ENCODE measurements at places on chromosomes 2 and 18.
A peak's percentile ranks its signal among the peaks of the same experiment; 100 is the strongest.

- DNase-seq = no peak
These were observed 64.7 kb downstream of the DTNB start for GRCh38 chr2:25608718-25609117.

DNA sequence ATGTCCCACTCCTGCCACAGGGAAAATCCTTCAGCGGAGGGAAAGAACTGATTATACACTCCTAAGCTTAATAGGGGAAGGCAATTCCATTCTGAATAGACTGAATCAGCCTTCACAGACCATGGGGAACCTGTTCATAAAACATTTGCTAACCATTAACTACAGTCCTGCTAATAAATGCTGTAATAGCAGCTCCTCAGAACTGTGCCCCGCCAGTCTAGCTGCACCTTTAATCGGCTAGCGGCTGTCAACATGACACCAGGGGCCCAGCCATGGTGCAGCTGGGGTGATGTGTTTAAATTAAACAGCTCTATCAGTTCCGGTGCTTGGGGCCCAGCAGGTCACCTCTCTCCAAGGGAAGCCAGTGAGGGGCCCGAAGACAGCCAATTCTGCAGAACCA lies 77.8 kb downstream of the GALNT14 start:
- no peak for DNase-seq

DNA sequence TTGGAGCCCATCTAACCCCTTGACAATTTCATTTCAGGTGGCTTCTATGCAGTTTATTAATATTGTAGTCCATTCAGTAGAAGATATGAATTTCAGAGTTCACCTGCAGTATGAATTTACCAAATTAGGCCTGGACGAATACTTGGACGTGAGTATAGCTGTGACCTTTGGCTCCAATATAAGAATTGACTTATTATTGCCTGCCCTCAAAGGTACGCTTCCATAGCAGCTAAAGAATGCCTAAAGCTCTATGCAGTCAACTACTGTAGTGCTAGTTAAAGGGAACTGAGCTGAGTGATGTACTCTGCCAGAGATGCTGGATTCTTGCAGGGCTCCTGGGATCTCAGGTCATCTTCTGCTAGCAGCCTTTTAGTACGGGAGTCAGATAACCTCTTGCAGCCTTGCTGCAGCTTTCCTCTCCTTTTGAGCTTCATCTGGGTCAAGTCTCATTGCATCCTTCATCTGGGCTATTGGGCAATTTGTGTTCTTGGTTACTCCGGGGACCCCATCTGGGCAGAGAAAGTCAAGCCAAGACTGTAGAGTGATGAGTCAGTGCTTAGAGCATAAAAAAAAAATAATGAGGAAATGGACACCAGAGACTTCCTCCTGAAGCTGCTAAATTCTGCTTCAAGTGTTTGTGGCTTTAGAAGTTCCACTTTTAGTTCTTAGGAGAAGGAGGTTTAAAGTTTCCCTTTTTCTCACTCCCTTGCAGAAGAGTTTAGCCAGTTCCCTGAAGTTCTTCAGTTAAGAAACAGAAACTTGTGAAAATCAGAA lies 105.6 kb downstream of the PRPF40A start:
- DNase-seq = no peak

GRCh38 chr2:59900728-59901452 lies 652.6 kb downstream of the BCL11A start:
- DNase-seq = no peak

DNA sequence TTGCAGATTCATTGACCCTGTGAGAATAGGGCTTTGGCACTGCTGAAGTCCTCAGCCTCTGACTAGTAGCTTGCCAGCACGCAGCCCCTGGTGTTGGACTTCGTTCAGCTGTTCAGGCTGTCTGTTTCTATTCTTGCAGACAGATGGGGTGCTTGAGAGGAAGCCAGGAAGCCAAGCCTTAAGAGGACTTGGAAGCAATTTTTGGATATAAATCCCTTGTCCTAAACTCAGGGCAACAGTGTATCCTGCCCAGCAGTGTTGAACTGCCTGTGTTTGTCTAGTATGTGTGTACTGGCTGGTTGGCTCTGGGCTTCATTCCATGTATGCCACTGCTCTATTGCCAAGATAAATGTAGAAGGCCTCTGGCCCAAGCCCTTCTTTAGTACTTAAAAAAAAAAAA lies 108.6 kb downstream of the COMMD1 start:
- no peak for DNase-seq

- DNase-seq = no peak
These were observed 49.5 kb downstream of the KCNE4 start for GRCh38 chr2:223101340-223102039.

DNA sequence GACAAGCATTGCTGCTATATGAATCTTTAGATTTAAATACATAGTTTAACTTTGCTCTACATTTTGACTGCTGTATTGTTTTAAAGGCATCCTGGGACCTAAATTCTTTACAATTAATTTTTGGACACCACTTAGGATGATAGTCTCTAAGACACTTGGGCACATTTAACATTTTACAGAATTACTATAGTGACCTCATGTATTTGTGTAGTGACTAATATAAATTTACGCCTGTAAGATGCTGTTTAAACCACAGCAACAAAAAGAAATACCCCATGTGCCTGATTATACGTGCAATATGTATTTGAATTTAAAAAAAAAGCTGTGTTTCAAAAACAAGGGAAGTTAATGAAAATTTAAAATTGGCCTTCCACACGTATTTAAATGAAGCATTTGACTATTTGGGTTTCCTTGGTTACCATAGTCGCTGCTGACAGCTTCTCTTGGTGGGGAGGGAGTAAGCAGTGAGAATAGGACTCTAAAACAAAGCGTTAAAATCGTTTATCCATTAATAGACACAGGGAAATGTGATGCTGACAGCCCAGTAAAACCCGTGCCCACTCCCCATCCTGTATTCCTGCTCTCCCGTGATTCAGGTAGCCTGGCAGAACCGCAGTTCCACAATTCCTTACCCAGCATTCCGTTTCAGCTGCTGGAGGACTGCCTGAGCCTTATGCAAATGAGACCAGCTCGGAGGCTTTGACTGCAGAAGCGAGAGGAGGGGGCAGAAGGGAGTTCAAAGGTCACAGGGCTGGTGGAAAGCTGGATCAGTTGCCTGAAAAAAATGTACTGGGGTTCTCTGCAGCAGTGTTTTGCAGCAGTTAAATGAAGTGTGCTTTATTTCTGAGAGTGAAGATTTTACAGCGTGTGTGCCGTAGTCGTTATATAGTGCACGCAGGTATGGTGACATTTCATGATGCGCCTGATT lies 104.3 kb downstream of the CSRNP3 start:
- peak; percentile 47 for DNase-seq

- DNase-seq = no peak
These were observed 22.7 kb upstream of the SPR start for GRCh38 chr2:72864500-72864899.

GRCh38 chr18:2442006-2442405 lies 129.3 kb downstream of the METTL4 start:
- no peak for DNase-seq

DNA sequence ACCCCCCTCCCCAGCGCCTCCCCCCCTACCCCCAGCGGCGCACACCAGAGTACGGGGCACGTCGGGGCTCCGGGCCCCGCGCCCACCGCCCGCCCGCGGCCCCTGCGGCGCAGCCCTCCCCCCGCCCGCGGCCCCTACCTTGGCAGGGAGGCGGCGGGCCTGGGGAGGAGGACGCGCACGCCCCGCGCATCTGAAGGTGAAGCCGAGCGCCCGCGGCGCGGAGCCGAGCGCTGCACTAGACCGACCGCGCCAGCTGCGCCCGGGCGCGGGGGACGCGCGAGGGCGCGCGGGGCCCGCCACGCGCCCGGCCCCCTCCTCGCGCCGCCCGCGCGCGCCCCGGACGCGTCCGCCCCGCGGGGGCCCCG lies at the start of gene ZNF516:
ZNF516 (minus strand) TSS at position 237 of the 365 bp plus-strand sequence. CDS start 52,188 bp downstream, outside the sequence.
- DNase-seq = no peak

DNA sequence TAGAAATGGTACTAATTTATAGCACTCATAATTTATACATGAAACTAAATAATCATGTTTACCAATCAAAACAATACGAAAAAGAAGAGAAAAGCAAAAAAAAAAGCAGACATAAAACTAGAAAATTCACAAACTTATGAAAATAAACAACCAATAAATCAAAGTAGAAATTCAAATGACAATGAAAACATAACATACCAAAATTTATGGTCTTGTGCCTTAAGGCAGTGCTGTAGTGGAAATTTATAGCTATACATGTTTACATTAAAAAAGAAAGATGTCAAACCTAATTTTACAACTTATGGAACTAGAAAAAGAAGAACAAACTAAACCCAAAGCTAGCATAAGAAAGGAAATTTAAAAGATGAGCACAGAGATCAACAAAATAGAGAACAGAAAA lies 16.1 kb upstream of the SPR start:
- DNase-seq = no peak

GRCh38 chr2:157217409-157217808 lies 40.1 kb upstream of the GALNT5 start:
- DNase-seq = no peak

DNA sequence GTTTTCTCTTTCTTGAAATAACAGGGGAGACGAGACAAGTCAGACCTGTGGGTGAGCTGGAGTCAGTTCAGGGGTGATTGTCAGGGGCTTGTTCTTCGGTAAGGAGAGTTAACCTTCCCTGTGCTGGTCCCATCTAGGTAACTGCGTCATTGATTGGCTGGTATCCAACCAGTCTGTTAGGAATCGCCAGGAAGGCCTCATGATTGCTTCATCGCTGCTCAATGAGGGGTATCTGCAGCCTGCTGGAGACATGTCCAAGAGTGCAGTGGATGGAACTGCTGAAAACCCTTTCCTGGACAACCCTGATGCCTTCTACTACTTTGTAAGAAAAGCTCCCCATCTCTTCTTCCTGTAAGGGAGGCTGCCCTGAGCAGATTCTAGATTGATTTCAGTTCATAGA lies 21.3 kb downstream of the PLEK start:
- DNase-seq = no peak

DNA sequence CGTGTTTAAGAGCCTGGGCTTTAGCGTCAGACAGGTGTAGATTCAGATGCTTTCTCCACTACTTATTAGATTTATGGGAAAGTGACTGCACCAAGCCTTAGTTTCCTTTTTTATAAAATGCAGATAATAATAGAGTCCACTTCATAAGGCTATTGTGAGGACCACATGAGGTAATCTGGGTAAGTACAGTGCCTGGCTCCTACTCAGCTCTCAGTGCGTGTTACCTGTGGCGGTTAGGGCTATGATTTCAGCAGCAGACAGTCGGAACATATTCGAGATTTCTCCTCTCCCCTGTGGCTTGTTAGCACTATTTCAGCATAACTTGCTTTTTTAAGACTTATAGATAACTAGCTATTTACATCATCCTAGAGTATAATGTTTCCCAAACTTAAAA lies 32.0 kb downstream of the MAP3K20 start:
- no peak for DNase-seq

DNA sequence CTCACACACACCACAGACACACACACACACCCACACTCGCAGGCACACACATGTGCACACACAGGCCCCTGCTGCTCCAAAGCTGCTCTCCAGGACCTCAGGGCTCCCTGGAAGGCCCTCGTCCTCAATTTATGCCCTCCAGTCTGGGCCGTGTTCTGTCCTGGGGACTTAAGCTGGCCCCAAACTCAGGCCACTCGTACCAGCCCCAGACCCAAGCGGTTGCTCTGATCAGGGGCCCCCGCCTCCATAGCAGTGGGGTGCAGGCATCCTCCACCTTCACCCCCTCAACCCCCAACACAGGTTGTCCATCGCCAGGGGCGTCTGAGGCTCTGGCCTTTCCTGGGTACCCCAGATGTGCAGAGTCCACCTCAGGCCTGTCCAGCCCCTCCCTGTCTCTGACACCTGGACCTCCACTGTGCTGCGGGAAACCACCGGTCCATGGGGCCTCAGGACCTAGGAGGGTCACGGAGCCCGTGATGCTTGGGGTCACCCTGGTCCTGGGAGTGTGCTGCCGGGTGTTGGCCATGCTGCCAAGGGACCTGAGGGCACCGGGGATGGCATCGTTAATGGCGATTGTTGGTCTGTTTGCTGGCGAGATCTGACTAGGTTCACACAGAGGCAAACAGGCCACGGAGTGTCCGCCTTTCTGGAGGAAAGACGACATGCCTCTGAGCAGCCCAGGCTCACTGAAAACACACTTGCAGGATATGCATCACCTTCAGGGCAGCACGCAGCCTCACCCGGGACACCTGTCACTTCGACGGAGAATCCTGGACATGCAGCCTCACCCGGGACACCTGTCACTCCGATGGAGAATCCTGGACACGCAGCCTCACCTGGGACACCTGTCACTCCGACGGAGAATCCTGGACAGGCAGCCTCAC lies 155.6 kb downstream of the NDUFA10 start:
- DNase-seq = no peak

DNA sequence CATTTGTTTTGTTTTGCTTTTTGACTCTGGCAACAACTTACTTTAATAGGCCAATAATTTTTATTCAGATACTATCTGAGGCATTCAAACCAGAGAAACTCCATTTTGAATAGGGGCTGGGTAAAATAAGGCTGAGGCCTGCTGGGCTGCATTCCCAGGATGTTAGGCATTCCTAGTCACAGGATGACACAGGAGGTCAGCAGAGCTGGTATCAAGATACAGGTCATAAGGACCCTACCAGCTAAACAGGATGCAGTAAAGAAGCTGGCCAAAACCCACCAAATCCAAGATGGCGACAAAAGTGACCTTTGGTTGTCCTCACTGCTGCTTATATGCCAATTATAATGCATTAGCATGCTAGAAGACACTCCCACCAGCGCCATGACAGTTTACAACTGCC lies 102.2 kb upstream of the XPO1 start:
- no peak for DNase-seq

DNA sequence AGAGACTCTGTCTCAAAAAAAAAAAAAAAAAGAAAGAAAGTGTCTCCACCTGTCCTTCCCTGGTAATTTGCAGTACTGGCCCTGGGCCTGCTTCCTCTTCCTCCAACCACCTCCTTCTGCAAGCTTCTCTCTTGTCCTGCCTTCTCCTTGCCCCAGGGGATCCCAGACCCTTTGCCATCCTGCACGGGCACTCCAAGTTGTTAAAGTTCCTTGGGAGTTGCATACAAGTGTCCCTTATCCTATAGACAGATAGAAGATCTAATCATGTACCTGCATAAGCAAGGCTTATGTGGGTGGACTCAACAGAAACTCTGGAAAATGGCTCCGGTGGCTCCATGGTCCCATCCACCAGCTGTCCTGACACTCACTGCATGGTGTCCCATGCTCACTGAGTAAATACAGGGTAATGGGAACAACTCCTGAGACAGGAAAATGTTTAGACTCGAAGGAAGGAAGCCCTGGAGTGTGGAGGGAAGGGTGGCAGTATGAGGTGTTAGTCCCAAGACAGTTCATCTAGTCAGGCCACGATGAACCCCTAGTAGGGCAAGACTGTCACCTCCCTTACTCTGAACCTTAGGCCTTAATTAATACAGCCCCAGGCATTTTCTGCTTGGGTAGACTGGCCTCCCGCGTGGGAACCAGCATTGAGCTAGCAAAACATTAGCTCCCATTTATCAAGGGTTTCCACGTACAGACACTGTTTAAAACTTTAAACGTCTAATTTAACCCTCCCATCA lies 17.1 kb downstream of the ODC1 start:
- no peak for DNase-seq

GRCh38 chr18:79402977-79403722 lies 7.4 kb downstream of the NFATC1 start:
- no peak for DNase-seq

- no peak for DNase-seq
These were observed 129.9 kb downstream of the SPTBN1 start for GRCh38 chr2:54586062-54586461.

- no peak for DNase-seq
These were observed 2.6 kb upstream of the VAPA start for GRCh38 chr18:9911226-9911625.
